H4 (cell line): ENCODE measurements at places on chromosomes 12 and 14.

- DNase-seq, result no peak
These were observed 307.9 kb downstream of the CACNA1C start for GRCh38 chr12:2360630-2361170.

- DNase-seq, result no peak
These were observed 358.6 kb downstream of the VRK1 start for GRCh38 chr14:97155814-97156213.

- no peak for DNase-seq
These were observed 193.0 kb downstream of the C12orf50 start for GRCh38 chr12:87836190-87836589.

DNA sequence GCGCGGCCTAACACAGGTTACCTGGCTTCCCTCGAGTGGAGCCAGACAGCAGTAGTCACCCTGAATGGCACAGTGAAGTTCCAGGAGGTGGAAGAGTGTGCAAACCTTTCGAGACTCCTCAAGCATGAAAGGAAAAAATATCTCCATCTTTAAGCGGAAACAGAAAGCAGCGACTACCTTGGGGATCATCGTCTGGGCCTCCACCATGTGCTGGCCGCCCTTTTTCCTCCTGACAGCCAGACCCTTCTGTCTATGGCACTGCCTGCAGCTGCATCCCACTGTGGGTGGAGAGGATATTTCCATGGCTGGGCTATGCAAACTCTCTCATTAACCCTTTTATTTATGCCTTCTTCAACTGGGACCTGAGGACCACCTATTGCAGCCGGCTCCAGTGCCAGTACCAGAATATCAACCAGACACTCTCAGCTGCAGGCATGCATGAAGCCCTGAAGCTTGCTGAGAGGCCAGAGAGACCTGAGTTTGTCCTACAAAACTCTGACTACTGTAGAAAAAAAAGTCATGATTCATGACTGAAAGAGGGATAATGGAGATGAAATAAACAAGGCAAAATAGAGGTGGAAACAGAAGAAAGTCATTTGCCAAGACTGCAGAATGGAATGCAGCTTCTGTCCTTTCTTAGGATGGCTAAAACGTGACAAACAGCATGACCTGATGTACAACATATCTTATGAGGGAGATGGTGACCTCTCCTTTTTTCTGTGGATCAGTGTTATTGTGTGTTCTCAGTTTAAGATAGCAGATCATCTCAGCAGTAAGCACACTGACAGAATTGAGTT lies 2.4 kb upstream of the HEBP1 start:
- no peak for DNase-seq

GRCh38 chr12:130981074-130981742 lies 27.5 kb downstream of the ADGRD1 start:
- no peak for DNase-seq

- DNase-seq, result peak; percentile 21
These were observed 23.5 kb upstream of the C12orf50 start for GRCh38 chr12:88052686-88053085.
